ENCODE measurements at places on chromosomes 1 and 21.
A peak's percentile ranks its signal among the peaks of the same experiment; 100 is the strongest.

GRCh38 chr1:39592069-39592468, 15.5 kb upstream of the PABPC4 start:
- DNase-seq = no peak

- DNase-seq = peak; percentile 62
These were observed 68.3 kb upstream of the SIM2 start for GRCh38 chr21:36630485-36631206.

- DNase-seq = no peak
These were observed 51.3 kb upstream of the GFI1 start for GRCh38 chr1:92538048-92538412.

- no peak for DNase-seq
These were observed 25.0 kb downstream of the CRYAA start for GRCh38 chr21:43193651-43194302.

DNA sequence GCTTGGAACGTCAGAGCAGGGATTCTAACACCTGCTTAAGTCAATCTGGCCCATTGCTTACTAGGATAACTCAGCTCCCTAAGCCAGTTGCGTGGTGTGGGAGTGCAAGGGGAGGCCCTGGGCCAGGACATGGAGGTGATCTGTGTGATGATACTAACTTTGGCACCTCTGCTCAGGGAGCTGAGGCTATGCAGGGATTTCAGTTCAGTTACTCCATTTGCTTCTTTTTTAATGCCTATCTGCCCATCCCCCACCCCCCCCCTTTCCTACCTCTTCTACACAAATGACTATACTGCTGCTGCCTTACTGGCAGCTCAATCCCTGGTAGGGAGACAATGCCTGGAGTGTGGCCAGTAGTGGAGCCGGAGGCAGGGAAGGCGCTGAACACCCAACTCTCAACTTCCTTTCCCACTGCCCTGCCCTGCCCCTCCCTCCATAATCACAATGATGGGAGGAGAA, 19.5 kb downstream of the INKA2 start:
- DNase-seq = no peak

- no peak for DNase-seq
These were observed 55.9 kb upstream of the PAX7 start for GRCh38 chr1:18574754-18575153.

Measured in NCI-H1930 (cell line).